K562 (cell line): ENCODE measurements at places on chromosomes 1 and 21. TPM values are rescaled to one million over a fixed set of nuclear protein-coding genes. Genes with fewer than 3 reads are reported as not detected.

RAB3B gene
- 0.34 and 0.47 TPM in 2 replicates for total RNA-seq

NR0B2 gene
- not detected in 2 replicates for total RNA-seq

CHRM3 gene
- 0.11 TPM in 1 of 2 replicates, not detected in the other for total RNA-seq

- no peak for DNase-seq
These were observed 175.0 kb upstream of the COL11A1 start for GRCh38 chr1:103283371-103283770.

DNA sequence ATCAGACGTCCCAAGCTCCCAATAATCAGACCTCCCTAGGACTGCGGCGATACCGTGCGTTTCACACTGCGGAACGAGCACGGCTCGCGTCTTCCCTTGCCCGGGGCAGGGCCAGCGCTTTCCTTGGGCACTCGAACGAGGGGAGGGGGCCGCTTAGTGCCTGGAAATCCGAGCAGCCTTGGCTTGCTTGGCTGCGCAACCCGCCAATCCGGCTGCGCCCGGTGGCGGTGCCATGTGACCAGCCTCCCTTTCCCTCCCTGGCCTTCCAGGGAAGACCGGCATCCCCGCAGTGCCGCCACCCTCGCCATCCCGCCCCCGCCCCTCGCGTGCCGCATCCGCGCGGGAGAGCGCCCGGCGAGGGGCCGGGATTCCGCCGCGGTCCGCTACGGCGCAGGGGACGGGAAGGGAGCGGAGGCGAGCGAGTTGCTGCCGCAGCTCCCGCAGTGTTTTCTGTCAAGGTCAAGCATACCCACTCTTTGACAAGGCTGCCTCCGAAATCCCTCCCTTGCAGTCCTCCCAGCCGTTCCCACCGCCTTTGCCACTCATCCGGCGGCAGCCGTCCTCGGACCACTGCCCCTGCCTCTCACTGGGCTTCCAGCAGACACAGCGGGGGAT is 8.3 kb upstream of the RNF19B start:
- DNase-seq: no peak

DNA sequence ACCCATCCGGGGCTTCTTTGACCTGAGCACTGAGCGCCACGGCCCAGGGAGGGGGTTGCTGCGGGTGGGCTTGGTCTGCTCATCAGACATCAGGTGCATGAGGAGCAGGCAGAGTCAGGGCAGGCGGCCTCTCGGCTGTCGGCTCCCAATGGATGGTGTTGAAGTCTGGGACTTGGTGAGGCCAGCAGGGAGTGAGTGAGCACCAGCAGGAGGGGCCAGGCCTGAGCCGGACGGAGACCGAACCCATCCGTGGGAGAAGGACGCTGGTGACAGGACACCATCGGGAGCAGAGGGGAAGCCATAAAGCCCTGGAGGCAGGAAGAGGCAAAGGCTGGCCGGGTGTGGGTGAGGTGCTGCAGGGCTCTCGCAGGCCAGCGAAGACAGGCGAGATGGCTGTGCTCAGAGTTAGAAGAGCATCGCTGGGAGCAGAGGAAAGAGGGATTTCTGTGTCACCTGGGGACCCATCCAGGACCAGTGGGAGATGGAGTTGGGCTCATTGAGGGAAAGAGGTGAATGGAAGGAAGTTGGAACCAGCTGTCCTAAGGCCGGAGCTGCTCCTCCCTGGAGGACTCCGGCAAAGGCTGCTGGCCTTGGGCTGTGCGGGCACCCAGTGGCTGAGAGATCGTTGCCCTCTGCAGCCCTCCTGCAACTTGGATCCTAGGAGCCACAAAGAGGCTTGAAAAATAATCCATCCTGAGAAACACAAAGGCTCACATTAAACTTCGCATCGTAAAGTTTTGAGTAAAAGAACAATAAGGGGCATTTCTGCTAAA is 49.9 kb downstream of the PDE9A start:
- no peak for DNase-seq

OR2M2 gene
- not detected in 2 replicates for total RNA-seq

KLHDC9 gene
- total RNA-seq: not detected in 2 replicates

DNA sequence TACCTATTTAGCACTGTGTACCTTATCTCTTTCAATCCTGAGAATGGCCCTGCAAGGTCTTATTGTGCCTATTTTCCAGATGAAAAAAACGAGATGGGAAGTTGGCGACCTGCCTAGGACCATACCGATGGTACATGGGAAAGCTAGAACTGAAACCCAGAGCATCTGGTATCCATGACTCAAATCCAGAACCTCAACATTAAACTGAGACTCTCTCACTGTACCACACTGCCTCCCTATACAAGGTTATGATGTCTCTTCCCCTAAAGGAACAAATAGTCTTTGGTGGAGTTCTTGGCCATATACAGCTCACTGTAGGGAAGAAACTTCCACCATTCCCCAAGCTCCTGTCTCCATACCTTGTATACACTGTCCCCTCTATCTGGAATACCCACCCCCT is 110.7 kb downstream of the TNR start:
- no peak for DNase-seq

CRYAA gene
- not detected in 2 replicates for total RNA-seq

GRCh38 chr1:174968750-174969244 is 30.9 kb upstream of the CACYBP start:
- peak; percentile 36 for DNase-seq

SLC35F3 gene
- 0.07 and 0.11 TPM in 2 replicates for total RNA-seq

- DNase-seq: no peak
These were observed 4.3 kb upstream of the NDC1 start for GRCh38 chr1:53842347-53842746.
